ENCODE measurements at places on chromosomes 12 and 14.

GRCh38 chr12:20212658-20213555 lies 155.4 kb upstream of the PDE3A start:
- no peak for DNase-seq

DNA sequence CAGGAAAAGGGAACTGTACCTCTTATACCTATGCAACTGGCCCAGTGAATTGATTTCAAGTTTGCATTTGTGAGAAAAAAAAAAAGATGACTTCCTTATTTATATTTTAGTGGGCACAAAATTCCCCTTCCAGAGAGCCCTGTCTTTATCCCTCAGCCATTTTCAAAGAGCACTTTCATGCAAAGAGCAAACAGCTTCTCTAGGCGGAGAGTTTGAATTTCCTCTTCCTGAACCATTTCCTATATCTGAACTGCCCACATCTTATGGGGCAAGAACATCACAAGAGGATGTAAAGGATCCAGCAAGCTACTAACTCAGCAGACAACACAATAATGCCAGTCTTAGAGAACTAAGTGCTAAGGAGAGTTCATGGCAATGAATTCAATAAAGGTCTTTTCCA lies 22.3 kb upstream of the PLXNC1 start:
- no peak for DNase-seq

DNA sequence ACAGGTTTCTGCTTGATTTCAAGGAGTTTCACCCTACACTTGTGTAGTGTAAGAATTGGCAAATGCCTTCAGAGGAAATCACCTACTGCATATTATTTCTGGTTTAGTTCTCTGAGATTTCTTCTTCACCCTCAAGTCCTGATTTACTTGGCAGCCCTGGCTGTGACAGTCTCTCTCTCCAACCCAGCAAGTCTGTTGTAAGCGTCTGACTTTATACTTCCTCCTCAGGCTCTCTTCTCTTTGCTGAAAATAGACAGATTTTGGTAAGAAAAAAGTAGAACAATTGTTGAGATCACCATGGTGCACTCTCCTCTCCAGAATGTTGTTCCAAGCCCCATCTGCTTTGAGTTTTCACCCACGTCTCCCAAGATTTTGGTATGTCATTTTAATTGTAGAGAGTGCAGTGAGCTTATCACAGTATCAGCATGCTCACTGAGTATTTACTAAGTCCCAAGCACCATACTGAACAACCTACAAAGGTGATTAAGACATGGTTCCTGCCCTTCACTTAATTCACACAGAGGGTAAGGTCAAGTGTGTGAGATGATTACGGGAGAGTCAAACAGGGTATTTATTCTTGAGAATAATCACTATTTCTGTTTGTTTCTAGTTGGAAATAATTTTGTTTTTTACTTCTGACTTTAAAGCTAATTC lies 148.7 kb downstream of the MDGA2 start:
- no peak for DNase-seq

DNA sequence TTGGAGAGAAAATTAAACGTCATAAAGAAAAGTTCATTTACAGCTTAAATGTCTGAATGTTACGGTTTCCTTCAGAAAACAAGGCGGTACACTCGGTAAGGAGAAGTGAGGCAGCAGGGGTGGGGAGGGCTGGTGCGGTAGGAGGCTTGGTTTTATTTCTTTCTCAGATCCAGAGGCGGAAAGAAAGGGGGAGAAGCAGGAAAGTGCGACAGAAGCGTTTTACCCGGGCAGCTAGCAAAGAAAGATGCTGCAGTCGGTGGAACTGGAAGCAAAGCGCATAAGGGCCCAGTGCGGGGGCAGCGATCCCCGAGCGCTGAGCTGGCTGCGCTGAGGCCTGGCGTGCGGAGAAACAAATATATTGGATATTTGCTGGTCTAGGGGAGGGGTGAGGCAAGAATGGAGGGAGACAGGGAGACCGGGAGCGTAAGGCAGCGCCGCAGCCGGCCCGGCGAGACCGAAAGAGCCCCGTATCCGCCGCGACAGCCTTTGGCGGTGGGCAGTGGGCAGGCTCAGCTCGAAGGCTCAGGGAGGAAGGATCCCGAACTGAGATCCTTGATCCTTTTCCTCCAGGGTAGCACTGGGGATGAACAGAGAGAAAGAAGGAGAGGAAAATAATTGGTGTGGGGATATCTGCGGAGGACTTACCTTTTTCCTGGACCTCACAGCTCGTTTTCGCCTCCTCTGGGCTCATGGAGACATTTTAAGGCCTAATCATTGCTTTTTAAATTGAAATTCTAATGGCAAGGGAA lies 6.4 kb upstream of the HOXC11 start:
- no peak for DNase-seq

- DNase-seq, result no peak
Measured at GRCh38 chr12:109500406-109501185, 23.2 kb downstream of the UBE3B start.

DNA sequence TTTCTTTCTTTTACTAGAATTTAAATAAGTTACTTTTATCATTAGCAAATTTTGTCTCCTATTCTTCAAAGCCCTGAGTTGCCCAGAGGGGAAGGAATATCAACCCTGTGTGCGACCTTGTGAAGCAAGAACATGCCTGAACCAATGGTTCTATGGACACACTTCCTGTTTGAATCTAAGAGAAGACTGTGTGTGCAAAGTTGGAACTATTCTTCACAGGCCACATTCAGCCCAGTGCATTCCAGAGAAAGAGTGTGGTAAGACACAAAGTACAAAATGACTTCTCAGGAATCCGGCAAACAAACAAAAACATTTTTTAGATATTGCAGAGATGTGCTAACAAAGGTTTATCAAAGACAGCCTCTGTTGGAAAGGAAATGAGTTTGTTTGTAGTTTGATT lies 90.8 kb upstream of the PTPRQ start:
- DNase-seq, result no peak

DNA sequence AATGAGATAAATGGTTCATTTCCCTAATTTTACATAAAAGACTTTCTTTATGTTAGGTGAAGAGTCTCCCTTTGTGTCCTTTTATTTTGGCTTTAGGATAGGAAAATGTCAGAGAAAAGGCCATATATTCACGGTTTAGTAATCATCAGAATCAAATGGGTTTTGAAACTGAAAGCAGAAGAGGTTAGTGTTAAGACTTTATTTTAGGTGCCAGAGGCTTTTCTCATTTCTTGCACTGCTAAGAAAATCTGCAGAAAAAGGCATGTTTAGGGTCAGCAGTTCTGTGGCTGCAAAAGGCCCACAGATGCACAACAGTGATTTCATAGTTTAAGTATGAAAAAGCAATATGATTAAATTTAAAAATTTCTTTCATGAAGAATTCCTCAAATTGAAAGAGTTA lies 80.4 kb upstream of the SINHCAF start:
- DNase-seq, result no peak

GRCh38 chr12:46981622-46982021 lies 97.8 kb upstream of the PCED1B start:
- no peak for DNase-seq

GRCh38 chr12:109811624-109811995 lies 21.6 kb downstream of the TRPV4 start:
- no peak for DNase-seq

DNA sequence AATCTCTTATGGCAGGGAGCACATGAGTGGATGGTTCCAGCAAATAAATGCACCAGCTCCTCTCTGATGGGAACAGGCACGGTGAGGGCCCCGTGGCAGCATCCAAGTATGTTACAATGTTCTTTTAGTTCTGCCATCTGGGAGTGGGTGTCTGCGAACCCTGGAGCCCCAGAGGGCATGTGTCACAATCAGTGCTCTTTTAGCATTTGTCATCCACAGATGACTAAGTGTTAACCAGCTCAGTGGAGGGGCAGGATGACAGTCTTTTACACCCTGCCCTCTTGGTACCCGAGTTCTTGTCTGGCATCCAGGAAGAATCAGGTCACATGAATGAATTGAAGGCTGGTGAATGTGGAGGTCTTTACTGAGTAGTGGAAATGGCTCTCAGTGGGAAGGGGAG lies 560.4 kb upstream of the FLRT2 start:
- DNase-seq, result no peak

DNA sequence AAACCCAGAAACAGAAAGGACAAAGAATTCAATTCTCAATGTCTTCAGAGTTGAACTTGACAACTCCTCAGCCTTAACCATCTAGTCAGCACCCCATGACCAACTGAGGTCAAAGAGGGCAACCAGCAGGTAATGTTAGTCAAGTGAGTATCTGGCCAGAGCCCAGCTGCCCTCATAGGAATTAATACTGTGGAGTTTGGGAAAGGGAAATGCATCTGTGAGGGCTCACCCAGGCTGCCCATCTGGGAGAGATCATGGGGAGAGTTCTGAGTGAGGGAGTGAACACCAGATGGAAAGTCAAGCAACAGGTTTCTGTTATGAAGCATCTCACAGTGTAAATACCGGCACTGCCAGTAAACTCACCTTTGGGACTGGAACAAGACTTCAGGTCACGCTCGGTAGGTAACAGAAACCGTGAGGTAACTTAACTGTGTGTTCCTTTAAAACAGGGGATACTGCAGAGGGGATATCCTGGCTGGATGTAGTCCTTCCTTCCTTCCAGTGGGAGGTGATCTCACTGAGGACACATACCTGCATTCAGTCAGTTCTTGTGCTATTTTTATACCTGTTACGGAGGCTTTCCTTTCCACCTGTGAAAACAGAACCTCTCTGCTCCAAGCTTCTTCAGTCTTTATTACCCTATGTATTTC lies 94.4 kb downstream of the DAD1 start:
- DNase-seq, result no peak

- no peak for DNase-seq
Measured at GRCh38 chr14:69693801-69694729, 72.9 kb upstream of the SRSF5 start.

DNA sequence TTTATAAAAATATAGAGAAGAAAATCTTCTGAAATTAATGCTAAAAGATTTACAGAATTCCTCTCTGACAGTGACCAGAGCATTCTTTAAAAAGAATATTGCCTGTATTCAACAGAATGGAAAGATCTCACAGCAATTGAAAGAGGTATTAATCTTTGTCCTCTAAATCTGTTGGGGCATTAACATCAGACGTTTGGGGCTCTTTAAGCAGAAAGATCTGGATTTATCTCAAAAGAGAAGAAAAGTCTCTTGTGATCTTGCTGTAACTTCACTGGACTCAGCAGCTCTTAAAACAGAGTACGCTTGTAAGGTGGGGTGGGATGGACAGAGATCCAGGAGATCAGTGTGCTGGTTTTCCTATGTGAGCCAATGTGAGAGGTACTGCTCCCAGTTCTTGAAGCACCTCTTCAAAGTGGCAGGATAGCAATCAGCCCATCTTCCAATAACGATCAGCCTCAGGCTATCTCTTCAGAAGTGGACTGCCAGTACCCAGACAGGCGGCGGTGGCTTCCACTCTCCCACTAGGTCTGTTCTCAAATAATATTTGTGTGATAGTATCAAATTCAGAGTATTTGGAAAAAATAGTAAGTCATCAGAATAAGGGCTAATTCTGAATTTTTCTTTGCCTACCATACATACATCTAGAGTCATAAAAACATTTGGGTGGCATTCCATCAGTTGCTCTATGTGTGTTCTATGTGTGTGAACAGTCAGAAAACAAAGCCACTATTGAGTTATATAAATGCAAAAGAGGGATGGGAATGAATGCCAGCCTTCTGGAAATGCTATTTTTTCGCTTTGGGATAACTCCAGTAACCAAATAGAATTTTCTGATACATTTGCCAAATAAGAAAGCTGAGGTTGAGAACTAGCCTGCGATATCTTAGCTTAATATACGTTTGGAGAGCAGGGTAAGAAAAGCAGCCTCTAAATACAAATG lies 237.4 kb upstream of the RGS6 start:
- no peak for DNase-seq

DNA sequence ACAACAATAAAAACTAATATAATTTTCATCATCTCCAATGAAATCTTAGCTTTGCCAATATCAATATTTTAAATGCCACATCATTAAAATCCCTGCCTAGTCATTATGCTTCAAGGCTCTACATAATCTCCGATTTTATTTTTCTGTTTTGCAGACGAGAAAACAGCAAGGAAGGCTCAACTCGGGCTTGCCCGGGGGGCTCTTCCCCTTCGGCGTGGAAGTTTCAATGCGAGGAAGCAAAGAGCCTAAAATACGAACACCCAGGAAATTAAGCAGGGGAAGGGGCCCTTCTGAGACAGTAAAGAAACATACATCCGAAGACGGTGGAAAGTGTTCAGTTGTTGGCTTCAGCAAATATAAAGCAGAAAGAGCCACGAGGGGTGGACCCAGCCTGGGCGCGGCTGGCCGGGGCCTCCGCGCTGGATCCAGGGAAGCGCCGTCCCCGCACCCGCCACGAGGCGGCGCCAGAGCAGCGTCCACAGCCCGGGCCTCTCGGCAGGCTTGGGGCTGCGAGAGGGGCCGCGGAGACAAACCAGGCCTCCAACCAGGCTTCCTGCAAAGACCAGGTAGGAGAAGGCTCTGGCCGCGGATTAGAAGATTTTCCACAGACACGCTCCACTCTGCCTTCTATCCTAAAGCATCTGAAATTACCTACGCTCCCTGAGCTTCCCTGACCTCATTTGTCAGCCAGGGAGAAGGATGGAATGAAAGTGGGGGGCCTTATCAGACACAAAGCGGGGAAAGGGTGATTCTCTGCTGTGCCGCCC lies 77.2 kb downstream of the SERPINA3 start:
- no peak for DNase-seq

DNA sequence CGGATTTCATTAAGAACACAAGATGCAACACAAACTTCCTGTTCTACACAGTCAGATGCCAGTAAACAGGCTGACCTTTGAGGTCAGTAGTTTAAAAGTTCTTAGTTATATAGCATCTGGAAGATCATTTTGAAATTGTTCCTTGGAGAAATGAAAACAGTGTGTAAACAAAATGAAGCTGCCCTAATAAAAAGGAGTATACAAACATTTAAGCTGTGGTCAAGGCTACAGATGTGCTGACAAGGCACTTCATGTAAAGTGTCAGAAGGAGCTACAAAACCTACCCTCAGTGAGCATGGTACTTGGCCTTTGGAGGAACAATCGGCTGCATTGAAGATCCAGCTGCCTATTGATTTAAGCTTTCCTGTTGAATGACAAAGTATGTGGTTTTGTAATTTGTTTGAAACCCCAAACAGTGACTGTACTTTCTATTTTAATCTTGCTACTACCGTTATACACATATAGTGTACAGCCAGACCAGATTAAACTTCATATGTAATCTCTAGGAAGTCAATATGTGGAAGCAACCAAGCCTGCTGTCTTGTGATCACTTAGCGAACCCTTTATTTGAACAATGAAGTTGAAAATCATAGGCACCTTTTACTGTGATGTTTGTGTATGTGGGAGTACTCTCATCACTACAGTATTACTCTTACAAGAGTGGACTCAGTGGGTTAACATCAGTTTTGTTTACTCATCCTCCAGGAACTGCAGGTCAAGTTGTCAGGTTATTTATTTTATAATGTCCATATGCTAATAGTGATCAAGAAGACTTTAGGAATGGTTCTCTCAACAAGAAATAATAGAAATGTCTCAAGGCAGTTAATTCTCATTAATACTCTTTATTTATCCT lies 13.5 kb downstream of the PTGER2 start:
- DNase-seq, result no peak

- peak; percentile 47 for DNase-seq
Measured at GRCh38 chr14:21498540-21499526, 12.3 kb downstream of the METTL3 start.

GRCh38 chr14:88838015-88838414 lies 13.6 kb downstream of the TTC8 start:
- DNase-seq, result no peak

- DNase-seq, result no peak
Measured at GRCh38 chr14:51395361-51395849, 155.4 kb downstream of the TMX1 start.

- no peak for DNase-seq
Measured at GRCh38 chr12:85273381-85274314, 6.4 kb upstream of the ALX1 start.

GRCh38 chr14:21414137-21414631 lies 30.4 kb upstream of the SUPT16H start:
- DNase-seq, result no peak
